ENCODE measurements at places on chromosomes 5 and 9. TPM values are rescaled to one million over a fixed set of nuclear protein-coding genes. Genes with fewer than 3 reads are reported as not detected.

The IL3 gene
- not detected for total RNA-seq

The PPP3R2 gene
- total RNA-seq: not detected

The PFN3 gene
- total RNA-seq: not detected

The NSUN2 gene
- total RNA-seq: 89.6 TPM

The KCNT1 gene
- total RNA-seq: not detected

The TMEM252 gene
- not detected for total RNA-seq

The AFF4 gene
- total RNA-seq: 200 TPM

The POU5F2 gene
- 0.72 TPM for total RNA-seq

The SHISAL2B gene
- not detected for total RNA-seq

The SPINK1 gene
- total RNA-seq: 1.5 TPM

The FCN2 gene
- not detected for total RNA-seq

The SLC36A2 gene
- not detected for total RNA-seq

The DBH gene
- total RNA-seq: not detected

The BARHL1 gene
- total RNA-seq: not detected

The NMUR2 gene
- not detected for total RNA-seq

The CENPK gene
- 15.3 TPM for total RNA-seq

The ZBTB26 gene
- 5.7 TPM for total RNA-seq

Measured in MCF 10A (cell line).